ENCODE measurements at places on chromosomes 1 and 21.

DNA sequence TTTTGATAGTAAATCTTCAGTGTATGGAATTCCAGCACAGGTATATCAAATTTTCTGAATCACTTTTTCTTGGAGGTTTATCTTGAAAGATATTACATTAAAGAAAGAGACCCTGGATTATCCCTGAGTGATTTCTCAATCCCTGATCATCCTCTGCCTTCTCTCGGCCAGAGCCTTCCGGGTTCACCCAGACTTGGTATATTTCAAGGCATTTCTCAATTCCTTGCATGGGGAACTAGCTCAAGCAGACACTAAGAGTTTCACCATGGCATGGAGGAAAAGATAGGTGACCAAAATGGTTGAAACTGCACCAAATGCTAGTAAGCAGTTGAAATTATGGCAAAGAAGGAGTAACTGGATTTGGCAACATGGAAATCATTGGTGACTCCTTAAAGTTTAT is 5.7 kb downstream of the VAMP4 start:
- DNase-seq, result no peak

GRCh38 chr1:203227371-203228083 is 1.9 kb downstream of the CHIT1 start:
- DNase-seq, result no peak

GRCh38 chr21:16788584-16788983 is 724.3 kb upstream of the CXADR start:
- no peak for DNase-seq

DNA sequence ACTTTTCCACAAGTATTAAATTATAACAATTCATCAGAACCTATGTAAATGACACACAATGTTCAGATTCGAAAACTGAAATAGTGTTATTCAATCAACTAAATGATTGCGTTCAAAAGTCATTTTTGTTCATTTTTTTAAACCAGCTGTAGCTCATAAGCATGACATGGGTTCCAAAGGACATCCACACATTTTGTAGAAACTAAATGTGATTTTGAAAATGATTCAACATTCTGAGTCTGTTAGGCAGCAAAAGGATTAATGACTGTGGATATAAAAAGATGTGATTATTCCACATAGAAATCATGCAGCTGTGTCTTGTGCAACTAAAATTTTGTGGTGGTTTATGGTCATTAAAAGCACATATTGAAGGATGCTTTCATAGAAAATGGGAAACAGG is 204.5 kb downstream of the BRINP3 start:
- DNase-seq, result no peak

- no peak for DNase-seq
Observed at GRCh38 chr1:178470411-178470960, 26.3 kb downstream of the CLEC20A start.

- peak; percentile 9 for DNase-seq
Observed at GRCh38 chr1:204074274-204075138, 1.6 kb downstream of the SOX13 start.

GRCh38 chr1:206685334-206685768 is 646 bp downstream of the MAPKAPK2 start:
- DNase-seq, result peak; percentile 58

- DNase-seq, result no peak
Observed at GRCh38 chr1:4422504-4423289, 231.7 kb upstream of the AJAP1 start.

GRCh38 chr1:145942405-145942804 is 15.1 kb upstream of the RBM8A start:
- DNase-seq, result no peak

DNA sequence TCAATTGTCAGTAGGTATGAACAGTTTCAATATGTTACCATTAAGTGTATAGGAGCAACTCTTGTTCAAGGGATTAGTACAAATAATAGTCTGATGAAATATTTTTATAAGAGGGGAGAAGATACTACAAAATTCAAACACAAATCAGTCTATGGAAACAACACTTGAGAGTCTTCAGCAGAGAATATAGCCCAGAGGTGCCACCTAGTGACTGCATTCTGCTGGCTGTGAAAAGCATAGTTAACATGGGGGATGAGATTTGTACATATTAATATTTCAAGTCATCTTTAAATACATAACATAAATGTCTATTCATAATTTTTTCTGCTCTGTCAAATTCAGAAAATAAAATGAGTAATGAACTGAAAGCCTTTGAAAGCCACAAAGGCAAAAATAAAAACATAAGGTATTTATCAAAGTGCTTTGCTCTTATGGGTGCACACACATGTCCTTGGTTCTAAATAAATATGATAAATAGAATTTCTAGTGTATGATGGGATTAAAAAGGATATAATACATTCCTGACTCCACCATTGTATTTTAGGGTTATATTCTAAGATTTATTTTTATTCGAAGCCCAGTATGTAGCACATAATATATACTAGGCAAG is 440.9 kb upstream of the ZRANB2 start:
- peak; percentile 2 for DNase-seq

DNA sequence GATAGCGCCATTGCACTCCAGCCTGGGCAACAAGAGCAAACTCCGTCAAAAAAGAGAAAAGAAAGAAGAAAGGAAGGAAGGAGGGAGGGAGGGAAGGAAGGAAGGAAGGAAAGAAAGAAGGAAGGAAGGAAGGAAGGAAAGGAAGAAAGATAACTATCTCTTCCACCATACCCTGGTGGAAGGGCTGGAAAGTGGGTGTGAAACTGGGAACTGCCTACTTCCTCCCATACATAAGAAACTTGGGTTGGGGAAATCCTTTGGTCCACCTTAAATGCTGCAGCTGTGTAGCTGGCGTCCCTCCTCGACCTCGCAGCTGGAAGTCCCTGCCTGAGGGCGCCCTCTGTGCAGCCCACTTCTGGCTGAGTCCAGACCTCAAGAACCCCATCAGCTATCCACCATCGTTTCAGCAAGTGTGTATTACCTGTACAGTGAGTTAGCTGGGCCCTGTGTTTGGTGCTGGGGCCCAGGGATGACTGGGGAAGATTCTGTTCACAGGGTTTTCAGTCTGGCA is 4.6 kb upstream of the FAM167B start:
- no peak for DNase-seq

DNA sequence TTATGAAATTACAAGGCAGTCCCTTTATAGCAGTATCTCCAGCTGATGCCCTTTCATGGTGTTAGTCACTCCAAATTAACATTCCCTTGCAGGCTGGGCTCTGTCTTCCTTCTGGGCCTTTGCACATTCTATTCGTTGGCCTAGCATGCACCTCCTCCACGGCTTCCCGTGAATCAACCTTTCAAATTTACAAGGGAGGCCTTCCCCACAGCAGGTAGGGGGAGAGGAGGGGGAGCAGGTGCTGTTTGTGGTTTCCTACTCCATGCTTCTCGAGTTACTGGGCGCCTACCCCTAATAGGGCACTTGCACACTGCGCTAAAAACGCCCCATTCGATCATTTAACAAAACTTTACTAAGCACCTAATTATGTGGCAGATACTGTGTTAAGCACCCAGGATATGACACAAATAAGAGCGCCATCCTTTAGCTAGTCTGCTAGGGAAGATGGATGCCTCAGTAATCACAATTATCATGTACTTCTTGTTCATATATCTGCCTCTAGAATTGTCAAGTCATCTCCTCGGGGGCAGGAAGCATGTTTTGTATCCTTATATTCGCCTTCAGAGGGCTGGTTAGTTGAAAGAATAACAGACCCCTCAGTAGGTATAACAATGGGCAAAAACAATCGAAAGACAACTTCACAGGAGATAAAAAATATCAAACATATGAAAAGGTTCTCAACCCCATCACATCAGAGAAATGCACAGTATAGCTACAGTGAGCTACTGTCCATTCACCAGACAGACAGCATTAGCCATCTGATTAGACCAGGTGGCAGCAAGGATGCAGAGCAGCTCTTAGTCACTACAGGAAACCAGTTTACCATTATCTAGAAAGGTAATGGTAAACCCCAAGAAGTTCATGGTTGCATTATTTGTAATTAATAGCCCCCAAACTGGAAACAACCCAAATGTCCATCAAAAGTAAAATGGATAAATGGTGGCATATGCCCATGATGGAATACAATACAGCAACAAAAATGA is 1.7 kb upstream of the ADAR start:
- peak; percentile 48 for DNase-seq

DNA sequence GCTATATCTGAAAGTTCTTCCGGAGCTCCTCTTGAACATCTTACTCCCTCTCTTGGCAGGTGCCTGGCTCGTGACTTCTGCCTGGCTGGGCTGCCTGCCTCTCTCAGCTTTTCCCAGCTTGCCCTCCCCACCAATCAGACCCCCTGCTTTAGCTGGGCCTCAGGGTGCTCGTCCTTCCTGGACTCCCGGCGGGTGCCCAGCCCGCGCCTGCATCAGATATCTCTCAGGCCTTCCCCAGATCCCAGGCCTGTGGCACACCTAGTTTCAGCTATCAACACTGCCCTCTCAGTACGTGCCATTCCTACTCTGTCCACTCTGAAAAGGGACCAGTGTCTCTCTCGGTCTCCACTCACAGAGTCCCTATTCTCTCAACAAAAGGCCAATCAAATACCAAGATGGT is 96.5 kb upstream of the CLDN14 start:
- DNase-seq, result no peak

DNA sequence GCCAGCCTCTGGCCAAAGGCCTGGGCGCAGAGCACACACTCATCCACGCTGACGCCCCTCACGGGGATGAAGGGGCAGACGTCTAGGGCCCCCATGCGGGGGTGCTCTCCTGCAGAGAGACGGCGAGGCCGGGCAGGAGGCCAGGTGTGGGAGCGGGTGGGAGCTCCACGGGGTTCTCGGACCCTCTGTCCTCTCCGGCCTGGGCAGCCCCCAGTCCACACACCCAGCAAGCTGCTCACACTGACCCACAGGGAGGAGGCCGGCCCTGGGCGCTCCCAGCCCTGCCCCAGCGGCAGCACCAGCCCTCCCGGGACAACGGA is 2.5 kb downstream of the FTCD start:
- no peak for DNase-seq

DNA sequence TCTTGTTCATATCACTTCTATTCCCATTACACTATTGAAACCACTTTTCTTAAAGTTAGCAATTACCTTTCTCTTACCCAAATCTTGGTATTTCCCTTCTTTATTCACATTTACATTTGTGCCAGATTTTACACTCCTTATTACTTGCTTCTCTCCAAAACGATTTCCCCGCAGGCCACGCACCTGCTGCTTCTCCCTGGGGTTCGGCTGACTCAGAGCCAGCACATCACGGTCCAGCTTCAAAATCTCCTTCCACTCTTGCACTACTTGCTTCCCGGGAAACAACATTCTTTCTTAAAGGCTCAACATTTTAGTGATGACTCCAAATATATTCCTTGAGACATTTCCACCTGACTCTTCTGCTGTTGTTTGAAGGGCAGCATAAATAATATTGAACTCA is 20.7 kb downstream of the LHX9 start:
- DNase-seq, result no peak

- no peak for DNase-seq
Observed at GRCh38 chr1:17597651-17598050, 58.2 kb downstream of the ARHGEF10L start.

DNA sequence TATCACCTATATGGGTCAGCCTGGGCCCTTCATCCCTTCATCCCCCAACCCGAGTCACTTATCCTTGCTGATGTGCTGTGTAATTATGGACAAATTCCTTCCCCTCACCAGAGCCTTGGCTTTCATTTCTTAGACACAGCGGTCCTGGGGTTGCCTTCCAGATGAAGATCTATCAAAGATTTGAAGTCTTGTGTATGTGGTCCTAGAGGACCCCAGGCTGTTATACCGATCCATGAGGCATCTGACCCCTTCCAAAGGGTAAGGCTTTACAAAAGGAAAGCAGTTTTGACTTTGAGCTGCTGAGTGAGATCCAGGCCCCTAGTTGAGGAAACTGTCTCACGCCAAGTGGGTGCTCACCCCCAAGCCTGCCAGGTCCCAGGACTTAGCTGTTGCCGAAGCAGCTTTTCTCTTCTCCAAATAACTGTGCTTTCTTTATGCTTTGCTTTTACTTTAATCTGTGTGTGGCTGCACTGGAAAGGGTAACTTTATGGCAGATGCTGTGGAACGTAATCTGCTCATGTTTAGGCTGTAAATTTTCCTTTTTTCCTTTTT is 37.6 kb downstream of the MAN1C1 start:
- no peak for DNase-seq

DNA sequence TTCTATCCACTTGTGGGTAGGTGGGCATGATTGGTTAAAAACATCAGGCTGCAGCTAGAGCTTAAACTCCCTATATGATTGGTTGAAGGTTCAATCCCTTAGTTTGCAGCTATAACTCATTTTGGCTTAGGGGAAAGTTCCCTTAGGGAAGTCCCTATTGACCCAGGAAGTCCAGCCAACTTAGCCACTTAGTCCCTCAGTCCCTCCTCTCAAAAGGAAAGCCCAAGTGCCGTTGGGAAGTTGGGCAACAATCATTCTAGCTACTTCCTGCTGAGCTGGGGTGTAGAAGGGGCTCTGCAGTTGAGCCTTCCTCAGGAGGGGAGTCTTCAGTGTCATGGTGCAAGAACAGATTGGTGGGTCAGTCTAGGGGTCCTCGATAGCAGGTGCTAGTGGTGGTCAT is 12.2 kb downstream of the MSTO1 start:
- DNase-seq, result no peak
